Kidney (tissue), 22 donors: ENCODE measurements at places on chromosomes 5 and 9. TPM values are rescaled to one million over a fixed set of nuclear protein-coding genes. Genes with fewer than 3 reads are reported as not detected.

The DBH gene
- not detected for total RNA-seq

- no peak overlapping the region for H3K27ac ChIP-seq
- H3K27me3 ChIP-seq = no peaks in the 10 kb centered on the region
- H3K4me3 ChIP-seq = no peak overlapping the region
- no peak for DNase-seq
- H3K4me1 ChIP-seq = peaks cover 7% of the 10 kb centered on the region
- H3K36me3 ChIP-seq = no peaks in the 10 kb centered on the region
Measured at GRCh38 chr5:107389130-107389774, 281.5 kb downstream of the EFNA5 start.

DNA sequence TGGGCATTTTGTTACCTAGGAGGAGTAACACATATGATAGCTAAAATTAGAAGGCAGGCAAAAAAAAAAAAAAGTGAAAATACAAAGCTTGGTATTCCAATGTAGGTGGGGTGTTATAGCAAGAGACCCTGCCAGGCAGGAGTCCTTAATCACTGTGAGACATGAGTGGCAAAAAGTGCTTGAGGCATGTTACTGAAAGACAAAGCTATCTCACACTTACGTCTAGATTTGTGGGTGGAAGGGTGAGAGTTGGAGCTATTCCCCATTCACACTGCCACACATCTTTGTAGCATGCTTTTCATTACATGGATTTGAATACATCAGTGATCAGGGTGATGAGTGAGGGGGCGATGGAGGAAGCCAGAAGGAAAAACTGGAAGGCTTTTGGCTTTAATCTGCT is 2.6 kb upstream of the PLPPR1 start:
- no peak for DNase-seq
- H3K36me3 ChIP-seq = no peaks in the 10 kb centered on the region
- H3K27me3 ChIP-seq = peaks cover 9% of the 10 kb centered on the region
- H3K4me3 ChIP-seq = no peak overlapping the region

DNA sequence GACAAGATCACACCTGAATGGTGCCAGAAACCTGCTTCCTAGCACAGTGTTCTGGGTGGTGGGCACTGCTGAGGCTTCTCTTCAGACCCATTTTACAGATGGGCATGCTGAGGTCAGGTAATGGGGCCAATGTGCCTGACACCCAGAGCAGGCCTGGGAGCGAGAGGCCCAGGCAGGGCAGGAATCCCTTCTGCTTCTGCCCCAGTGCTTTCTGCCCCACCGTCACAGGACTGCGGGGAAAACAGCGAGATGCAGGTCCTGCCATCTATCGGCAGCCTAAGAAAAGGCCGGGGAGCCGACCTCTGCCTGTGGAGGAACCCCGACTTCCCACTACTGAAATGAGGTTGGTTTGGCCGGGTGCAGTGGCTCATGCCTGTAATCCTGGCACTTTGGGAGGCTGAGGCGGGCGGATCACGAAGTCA is 22.8 kb upstream of the RNU6ATAC start:
- H3K4me1 ChIP-seq = peaks cover 6% of the 10 kb centered on the region
- DNase-seq = no peak
- peak overlapping the region; percentile 82 for H3K27ac ChIP-seq
- H3K27me3 ChIP-seq = no peaks in the 10 kb centered on the region

- no peak overlapping the region for H3K27ac ChIP-seq
- H3K27me3 ChIP-seq = no peaks in the 10 kb centered on the region
- no peak overlapping the region for H3K4me3 ChIP-seq
- H3K4me1 ChIP-seq = no peaks in the 10 kb centered on the region
- no peaks in the 10 kb centered on the region for H3K36me3 ChIP-seq
- DNase-seq = no peak
Measured at GRCh38 chr9:130965680-130966079, 26.6 kb upstream of the FIBCD1 start.

GRCh38 chr9:120702075-120702474 is 12.2 kb downstream of the MEGF9 start:
- no peaks in the 10 kb centered on the region for H3K27me3 ChIP-seq
- no peak overlapping the region for H3K27ac ChIP-seq
- H3K36me3 ChIP-seq = no peaks in the 10 kb centered on the region
- no peaks in the 10 kb centered on the region for H3K4me1 ChIP-seq
- no peak overlapping the region for H3K4me3 ChIP-seq
